ENCODE measurements at places on chromosomes 3 and 15.

- DNase-seq: no peak
These were observed at the start of gene TPRG1 for GRCh38 chr3:189171707-189172106. TPRG1 (plus strand) TSS chr3:189171971; CDS start chr3:189207385, 35,414 bp downstream.

DNA sequence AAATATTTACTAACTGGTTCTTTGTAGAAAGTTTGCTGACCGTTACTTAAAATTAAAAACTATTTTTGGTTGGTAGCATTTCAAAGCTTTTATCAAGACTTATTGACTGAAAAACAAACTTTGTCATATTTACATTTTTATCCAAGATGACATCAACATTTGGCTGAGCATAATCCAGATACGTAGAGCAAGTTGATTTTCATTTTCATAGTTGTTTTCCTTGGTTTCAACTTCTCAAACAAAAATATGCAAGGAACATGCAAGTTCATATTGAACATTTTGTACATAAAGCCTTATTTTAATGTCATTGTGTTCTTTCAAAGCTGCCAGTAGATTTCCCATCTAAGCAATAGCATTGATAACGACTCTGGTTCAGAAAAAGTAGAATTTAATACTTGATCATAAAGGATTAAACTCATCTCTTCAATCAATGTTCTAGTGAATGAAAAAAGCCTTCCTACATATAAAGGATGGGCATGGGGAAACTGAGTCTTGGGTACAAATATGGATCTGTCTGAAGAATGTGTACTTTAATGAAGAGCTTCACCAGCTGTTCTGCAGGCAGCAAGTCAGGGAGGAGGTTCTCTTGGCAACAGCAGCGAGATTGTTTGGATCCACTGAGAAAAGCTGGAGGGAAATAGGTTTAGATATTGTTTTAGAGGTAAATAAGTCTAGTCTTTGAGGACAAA is 5.6 kb downstream of the RAB8B start:
- DNase-seq: no peak

DNA sequence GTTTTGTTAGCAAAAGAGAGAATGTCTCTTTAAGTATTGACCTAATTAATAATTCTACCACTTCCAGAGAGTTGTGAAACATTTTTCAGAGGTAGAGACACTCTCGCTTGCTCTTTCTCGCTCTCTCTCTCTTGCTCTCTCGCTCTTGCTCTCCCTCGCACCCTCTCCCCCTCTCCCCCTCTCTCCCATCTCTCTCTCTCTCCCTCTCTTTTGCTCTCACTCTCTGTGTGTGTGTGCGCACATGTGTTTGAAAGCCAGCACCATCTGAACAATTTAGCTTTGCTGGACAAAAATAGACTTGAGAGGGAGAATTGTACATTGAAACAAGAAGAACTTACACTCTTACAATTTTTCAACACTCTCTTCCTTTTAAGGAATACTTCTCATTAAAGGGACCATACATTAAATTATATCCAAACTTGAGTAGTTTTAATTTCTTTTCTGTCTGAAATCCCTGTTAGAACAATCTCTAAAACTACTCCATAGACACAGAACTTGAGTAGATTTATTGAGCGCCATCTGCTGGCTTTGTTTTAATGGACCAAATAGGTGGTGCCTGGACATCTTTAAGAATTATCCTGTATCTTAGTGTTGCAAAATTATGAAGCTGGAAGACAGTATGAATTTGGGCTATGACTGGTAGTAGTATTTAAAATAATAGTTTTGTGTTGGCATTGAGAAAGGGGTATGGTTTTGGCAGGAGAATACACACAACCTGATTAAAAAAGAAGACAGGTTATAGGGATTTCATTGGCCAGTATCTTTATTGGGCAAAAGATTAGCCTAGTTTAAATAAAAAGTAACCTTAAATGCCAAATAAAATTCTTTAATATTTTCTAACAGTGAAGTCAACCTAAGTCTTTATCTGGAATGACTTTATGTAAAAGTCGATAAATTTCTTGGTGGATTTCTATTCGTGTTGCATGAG is 124.6 kb downstream of the AKAP13 start:
- DNase-seq: peak; percentile 75

DNA sequence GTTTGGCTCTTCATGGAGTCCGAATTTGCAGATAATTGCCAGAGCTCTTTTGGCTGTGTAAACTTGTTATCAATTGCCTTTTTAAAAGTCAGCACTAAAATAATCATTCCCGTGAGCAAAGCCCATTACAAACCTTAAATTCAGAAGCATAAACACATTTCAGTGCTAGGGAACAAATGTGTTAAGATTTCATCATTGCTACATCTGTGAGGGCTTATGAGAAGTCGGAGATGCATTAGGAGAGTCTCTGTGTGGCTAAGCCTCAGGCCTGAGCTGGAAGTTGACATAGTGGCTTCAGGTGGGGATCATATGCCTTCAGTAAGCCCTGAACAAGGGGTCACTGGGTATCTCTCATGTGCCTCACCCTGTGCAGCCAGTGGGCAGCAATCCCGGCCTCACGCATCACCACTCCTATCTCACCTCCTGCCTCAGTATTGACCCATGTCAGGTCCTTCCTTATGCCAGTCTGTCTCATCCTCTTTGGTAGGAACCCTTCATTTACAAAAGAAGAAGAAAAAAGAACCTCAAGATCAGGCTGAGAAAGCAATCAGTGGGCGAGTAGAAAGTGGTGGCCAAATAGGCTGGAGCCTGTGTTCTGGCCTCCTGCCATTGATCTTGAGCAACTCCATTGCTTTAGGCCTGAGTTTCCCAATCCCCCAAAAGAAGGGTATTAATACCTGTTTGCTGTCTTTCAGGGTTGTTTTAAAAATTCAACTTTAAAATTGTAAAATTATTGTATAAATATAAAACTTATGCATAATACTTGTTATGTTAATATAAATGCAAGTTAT is 233.5 kb downstream of the IL20RB start:
- DNase-seq: no peak

GRCh38 chr15:35540885-35541284 is 5.1 kb downstream of the DPH6 start:
- DNase-seq: no peak

DNA sequence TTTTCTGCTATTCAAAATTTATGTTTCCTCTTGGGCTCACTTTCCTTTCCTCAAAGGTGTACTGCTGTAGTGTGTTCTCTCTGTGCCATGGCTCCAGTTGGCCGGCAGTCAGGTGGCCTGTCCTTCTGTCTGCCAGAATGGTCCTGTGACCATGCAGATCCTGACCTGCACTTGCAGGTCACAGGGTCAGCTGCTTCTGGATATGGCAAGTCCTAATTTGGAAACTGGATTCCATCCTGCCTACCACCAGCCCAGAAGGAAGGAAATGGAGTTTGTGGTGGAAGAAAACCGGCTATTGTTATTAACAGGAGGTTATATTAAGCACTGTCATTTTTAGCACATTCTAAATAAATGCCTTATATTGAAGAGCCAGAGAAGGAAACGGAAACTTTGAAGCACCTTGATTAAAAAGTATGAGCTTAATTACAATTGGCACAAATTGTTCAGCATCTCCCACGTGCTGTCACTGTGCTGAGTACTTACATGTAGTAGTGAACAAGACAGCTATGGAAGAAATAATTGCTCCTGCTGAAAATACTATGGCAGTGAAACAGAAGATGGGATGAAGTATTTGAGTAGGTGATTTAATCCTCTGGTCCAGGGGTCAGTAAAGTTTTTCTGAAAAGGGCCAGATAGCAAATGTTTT is 362.8 kb downstream of the PTPRG start:
- DNase-seq: peak; percentile 51

Data from Kasumi-1 (cell line).